ENCODE measurements at places on chromosomes 1 and 21.

- DNase-seq = no peak
Observed at GRCh38 chr1:1291548-1292441, 11.6 kb downstream of the SCNN1D start.

GRCh38 chr1:119588621-119589020 is 59.4 kb downstream of the ZNF697 start:
- DNase-seq = no peak

DNA sequence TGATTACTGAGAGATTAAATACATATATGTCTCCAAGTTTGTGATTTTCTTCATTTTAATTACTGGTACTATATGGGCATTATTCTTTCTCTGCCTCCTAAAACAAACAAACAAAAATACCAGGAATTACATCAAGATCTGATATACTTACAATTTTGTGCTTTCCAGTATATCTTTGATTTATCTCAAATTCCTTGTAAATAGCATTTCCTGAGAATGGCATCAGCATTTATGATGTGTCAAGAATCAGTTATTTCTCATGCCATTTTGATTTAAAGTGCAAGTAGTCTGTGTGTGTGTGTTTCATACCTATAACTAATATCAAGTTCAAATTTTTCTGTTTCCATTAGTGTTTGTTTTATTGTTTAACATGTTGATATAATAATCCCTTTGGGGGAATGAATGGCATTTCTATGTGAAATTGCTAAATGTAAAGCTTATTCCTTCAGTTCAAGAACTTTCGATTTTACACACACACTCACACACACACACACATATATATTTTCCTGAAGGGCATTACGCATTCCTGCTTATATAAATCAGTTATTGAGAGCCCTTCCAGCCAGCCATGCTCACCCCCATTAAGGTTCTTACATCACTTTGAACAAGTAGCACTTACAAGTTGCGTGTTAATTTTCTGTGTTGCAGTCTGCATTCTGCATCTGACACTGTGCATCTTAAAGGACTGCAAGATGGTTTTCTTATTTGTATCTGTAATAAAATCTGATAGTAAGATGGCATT is 102.7 kb downstream of the NEK7 start:
- no peak for DNase-seq

GRCh38 chr1:46301406-46301807 is 2.0 kb downstream of the LRRC41 start:
- no peak for DNase-seq

GRCh38 chr1:226424221-226425003 is 16.5 kb upstream of the PARP1 start:
- no peak for DNase-seq

DNA sequence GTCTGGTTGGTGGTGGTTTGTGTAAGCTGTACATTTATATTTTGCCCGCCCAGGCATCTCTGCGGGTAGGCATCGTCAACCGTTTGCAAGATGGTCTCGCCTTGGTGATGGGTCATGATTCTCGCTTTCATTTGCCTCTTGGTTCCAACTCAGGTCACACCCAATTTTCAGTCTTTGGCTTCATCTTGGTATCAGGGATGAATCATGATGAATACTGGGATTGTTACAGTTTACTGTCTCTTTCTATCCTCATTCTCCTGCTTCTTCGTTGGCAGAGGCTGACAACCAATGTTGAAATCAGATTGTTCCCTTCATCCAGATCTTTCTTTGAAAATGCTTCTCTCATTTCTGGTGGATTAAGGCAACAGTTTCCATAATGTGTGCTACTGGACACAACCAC is 129.7 kb upstream of the KAZN start:
- no peak for DNase-seq

- DNase-seq = no peak
Observed at GRCh38 chr1:116808200-116808847, 54.1 kb downstream of the CD2 start.

DNA sequence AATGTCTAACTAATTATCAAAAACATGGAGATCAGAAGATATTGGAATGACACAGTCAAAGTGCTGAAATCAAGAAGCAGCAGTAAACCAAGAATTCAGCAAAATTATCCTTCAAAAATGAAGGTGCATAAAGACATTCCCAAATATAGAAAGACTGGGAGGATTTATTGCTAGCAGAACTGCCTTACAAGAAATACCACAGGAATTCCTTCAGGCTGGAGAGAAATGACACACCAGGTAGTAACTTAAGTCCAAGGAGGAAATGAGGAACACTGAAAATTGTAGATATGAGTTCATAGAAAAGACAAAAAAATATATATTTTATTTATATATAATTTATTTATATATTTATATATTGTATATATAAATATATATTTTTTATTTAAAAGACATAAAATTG is 217.2 kb downstream of the RPS6KC1 start:
- no peak for DNase-seq

- no peak for DNase-seq
Observed at GRCh38 chr1:46900401-46900800, 40.9 kb downstream of the CYP4A11 start.

DNA sequence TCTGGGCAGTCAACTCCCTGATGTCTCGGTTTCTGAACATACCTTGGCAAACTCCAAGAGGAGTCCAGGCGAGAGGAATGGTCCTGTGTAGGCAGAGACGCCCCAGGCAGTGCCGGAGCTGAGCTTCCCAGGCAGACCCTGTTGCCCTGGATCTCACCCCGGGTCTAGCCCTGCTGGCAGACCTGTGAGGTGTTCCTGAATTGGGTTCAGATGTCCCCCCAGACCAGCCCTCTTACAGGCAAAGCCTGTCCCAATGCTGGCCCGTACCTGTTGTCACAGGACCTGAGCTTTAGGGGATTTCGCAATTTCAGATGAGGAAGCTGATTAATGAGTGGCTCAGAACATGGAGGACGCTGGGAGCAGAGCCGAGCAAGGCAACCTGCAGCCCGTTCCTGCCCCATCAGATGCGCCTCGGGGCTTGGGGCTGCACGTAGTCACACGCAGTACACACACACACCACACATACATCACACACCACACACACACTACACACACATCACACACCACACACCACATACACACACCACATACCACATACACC is 38.5 kb upstream of the PDE9A start:
- DNase-seq = no peak

GRCh38 chr1:57019236-57019839 is 53.5 kb upstream of the C8B start:
- DNase-seq = no peak

DNA sequence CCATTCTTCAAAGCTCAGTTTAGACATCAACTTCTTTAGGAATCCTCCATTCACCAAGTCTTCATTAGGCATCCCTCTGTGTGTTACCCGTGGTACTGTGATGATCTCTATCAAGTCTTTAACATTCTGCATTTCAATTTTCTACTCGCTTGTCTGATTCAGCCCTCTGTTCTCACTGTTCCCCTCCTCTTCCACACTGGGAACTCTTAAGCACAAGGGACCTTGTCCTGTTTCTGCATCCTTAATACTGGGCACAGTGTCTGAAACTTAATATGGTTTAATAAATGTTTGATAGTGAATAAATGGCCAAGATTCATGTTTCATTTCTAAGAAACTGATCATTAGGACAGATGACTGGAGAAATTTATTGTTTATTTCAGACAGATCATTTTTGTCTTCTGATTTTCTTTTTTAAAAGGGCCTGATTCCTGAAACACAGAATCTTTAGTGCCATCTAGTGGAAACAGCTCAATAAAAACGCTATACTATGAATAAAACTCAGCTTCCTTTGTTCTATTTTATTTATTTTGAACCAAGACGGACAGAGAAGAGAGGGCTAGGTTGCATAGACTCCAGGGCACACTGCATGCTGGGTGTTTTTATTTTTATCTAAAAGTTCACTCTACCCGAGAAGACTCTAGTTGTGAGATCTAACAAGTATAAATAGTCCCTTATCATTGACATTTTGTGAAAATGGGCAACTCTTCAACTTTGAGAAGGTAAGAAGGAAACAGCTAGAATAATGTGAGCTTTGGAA is 7.0 kb upstream of the TRIM45 start:
- no peak for DNase-seq

- DNase-seq = peak; percentile 6
Observed at GRCh38 chr1:120178799-120179756, 2.8 kb upstream of the SEC22B start.

DNA sequence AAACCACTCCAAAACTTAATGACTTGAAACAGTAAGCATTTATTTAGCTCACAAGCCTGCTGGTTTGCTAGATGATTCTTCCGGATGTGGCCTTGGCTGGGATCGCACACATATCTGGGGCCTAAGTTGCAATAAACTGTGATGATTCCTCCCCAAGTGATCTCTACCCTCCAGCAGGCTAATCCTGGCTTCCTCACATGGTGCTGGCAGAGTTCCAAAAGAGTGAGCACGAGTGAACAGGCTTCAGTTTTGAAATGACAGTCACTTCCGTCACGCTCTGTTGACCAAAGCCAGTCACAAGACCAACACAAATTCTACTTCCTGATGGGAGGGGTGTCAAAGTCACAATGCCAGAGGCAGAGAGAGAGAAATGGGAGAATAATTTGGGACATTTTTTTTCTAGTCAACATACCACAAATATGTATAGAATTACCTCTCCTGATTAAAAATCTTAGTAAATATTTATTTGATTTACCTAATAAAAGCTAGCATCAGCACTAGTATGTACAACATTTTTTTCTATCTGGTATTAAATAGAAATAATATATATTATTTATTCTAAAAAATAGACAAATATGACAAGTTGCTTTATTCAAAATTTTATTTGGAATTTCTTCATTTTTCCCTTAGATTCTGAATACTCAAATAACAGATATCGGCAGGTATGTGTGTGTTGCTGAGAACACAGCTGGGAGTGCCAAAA is 292.7 kb downstream of the TPR start:
- peak; percentile 24 for DNase-seq

DNA sequence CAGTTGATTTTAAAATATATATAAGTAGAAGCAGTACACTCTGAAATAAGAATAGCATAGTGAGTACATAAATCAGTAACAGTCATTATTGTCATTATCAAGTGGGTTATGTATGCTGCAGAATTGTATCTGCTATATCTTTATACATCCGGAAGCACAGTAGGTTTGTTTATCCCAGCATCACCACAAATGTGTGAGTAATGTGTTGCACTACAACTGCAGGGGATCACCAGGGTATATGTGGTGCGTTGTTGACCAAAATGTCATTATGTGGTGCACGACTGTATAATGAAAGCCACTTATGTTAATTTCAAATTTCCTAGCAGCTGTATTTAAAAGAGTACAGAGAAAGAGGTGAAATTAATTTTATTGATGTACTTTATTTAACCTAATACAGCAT is 87.7 kb upstream of the GADD45A start:
- no peak for DNase-seq

DNA sequence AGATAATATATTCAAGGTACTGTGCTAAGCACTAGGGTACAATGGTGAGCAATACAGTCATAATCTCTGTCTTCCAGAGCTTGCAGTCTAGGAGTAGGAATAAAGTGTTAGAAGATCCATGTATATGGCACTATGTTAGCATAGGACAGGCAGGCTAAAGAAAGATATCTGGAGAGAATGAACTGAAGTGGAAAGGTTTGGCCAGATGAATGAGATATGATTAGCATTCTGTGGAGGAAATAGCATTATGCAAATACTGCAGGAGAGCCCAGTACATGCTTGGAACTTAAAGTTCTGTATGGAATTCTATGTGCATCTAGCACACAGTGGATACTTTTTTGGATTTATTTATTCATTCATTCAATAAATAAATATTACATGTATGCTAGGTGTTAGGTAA is 4.7 kb downstream of the C8A start:
- no peak for DNase-seq

DNA sequence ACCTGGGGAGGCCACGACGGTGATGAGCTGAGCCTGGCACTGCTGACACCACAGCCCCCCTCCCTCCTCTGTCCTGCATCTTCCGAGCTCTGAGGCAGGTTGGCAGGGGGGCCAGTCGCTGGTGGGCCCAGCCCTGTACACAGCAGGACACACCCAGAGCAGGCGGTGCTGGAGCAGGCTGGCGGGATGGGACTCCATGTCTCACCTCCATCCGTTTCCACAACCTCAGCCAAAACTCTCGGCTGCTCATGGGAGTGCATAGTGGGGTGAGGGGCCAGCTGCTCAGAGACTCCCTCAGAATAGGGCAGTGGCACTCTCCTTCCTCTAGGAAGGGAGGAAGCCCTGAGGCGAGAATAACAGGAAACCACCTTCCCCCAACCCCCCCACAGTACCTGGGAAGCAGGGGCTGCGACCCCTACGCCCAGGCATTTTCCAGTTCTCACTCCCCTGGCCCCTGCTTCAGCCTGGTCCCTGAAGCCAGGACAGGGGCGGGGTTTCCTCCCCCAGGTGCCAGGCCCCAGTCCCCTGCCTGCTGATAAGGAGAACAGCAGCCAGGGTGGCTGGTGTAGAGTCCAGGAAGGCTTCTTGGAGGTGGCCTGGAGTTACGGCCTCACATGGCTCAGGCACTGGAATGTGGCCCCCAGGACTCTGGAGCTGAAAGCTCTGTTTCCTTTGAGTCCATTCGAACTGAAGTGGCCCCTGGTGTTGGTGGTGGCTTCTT is 3.2 kb upstream of the IBA57 start:
- no peak for DNase-seq

DNA sequence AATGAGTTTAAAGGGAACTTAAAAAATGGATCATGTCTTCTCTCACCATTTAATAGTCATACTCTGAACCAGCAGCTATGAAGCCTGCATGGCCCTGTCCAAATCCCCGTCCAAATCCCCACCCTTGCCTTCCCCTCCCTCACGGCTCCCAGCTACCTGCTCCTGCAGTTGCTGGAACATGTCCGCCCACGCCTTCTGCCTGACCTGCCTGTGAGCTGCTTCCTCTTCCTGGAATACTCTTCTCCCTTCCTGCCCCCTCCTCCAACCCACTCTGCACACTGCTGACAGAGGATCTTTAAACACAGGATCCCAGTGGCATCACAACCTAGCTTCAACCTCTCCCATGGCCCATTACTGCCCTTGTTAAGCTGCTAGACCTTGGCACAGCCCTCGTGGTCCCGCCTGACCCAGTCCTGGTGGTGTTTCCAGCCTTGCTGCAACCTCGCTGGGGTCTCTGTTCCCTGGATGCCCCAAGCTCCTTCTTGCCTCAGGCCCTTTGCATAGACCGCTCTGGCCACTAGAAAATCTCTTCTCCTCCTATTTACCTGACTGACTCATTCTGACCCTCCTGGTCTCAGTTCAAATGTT is 118.3 kb downstream of the PTPRU start:
- no peak for DNase-seq

DNA sequence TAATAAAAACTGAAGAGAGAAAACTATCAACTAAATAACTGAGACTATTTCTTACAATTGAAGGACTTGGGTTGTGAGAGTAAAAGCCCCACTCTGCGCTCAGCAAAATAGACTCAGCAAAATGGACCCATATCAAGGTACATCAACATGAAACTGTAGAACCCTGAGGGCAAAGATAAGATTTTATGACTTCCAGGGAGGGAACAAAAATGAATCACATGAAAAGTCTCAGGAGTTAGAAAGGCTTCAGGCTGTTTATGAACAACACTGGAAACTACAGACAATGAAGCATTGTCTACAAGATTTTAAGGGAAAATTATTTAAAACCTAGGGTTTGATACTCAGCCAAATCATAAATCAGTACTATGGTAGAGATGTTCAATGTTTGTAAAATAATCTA is 434.3 kb downstream of the PTPRC start:
- no peak for DNase-seq
